ENCODE measurements at places on chromosomes 1 and 21.

DNA sequence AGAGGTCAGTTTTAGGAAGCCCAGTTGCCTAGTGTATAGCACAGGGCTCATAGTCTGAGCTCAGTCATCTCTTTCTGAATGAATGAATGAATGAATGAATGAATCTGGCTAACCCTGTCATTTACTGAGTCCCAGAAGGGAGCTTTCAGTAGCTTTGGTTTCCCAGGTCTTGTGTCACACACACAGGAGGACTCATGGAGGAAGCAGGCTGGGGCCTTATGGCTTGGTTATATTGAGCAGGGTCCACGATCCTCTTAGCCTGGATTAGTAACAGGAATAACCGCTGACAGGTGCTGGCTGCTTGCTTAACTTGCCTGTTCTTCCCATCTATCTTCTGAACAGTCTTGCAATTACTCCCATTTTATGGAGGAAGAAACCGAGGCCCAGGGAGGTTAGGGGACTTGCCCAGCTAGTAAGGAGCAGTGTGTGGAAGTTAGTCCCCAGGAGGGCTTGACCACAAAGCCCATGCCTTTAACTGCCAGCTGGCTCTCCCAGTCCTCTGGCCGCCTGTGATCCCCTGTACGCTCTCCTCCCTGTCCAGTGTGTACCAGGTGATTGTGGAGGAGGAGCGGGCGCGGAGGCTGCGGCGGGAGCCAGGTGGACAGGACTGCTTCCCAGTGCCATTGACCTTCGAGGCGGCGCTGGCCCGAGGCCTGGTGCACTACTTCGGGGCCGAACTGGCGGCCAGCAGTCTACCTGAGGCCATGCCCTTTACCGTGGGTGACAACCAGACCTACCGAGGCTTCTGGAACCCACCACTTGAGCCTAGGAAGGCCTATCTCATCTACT lies 46.0 kb downstream of the PTPRU start:
- DNase-seq, result no peak

- no peak for DNase-seq
Measured at GRCh38 chr1:185373813-185374529, 56.9 kb upstream of the IVNS1ABP start.

GRCh38 chr1:168387781-168388760 lies 107.4 kb downstream of the TBX19 start:
- no peak for DNase-seq

GRCh38 chr1:185479796-185480195 lies 162.8 kb upstream of the IVNS1ABP start:
- no peak for DNase-seq

GRCh38 chr21:25396135-25396711 lies 211.1 kb downstream of the MRPL39 start:
- no peak for DNase-seq

GRCh38 chr1:104760017-104760416 lies 1010.3 kb downstream of the AMY1C start:
- DNase-seq, result no peak

- DNase-seq, result no peak
Measured at GRCh38 chr1:244702620-244703019, 49.7 kb downstream of the DESI2 start.

- DNase-seq, result no peak
Measured at GRCh38 chr1:31869449-31869848, 53.6 kb upstream of the SPOCD1 start.

Data from posterior cingulate gyrus (tissue), 11 donors.